NCI-H187 (cell line): ENCODE measurements at places on chromosomes 2 and 18.

- DNase-seq: no peak
Measured at GRCh38 chr2:39124746-39125057, 3.9 kb upstream of the SOS1 start.

GRCh38 chr2:236415684-236416444, 151.7 kb upstream of the ASB18 start:
- no peak for DNase-seq

DNA sequence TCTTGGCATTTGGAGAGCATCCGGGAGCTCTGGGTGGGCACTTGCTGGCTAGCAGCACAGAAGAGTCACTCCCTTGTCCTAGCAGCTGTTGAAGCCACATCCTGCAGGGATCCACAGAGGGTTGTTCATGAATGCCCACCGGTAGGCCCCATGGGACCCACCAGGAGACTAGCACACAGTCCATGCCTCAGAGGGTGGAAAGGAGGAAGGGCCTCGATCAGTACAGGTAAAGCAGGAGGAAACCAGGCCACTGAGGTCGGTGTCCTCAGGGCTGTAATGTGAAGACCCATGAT, 205.8 kb downstream of the SEPTIN10 start:
- DNase-seq: no peak

DNA sequence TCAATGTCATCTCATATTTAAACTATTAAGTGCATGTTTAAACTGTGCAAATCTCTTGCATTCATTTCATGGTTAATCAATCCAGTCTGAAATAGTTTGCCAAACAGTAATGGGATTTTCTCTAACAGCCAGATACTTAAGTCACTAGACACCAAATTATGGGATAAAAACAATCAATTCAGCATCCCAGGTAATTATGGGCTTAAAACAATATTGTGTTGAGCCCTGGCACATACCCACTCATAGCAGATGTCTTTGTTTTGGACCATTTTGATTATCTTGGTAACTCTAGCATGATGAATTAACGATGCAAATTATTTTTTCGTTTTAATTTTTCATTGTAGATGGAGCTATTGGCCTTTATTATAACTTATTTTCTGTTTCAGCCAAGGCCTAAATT, 118.5 kb upstream of the CD302 start:
- no peak for DNase-seq

GRCh38 chr2:45496869-45497268, 114.2 kb downstream of the SRBD1 start:
- no peak for DNase-seq

- DNase-seq: no peak
Measured at GRCh38 chr2:32976409-32977063, 29.8 kb downstream of the LTBP1 start.

DNA sequence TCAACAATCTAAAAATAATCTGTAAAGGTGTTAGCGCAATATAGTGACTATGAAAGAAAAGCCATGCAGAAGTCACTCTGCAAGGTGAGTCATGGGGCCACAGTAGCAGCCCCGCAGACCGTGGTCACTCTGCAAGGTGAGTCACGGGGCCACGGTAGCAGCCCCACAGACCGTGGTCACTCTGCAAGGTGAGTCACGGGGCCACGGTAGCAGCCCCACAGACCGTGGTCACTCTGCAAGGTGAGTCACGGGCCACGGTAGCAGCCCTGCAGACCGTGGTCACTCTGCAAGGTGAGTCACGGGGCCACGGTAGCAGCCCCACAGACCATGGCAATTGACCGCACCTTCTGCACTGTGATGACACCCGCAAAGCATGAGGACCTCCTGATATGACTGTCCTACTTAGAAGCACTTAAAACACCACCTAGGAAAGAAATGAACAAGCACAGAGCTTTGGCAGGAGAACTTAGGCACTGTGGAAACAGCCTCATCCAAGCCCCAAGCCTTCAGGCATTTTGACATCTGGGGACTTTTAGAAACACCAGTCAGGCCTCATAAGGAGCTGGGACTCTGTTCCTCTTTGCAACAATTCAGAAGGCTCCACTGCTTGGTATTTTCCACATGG, 70.1 kb downstream of the LDLRAD4 start:
- no peak for DNase-seq
